Fibroblast of the aortic adventitia (primary cell): ENCODE measurements at places on chromosomes 16 and 17. TPM values are rescaled to one million over a fixed set of nuclear protein-coding genes. Genes with fewer than 3 reads are reported as not detected.

SYNGR3 gene
- 0.98 and 1.4 TPM in 2 replicates for total RNA-seq

MSI2 gene
- 12.3 and 12.6 TPM in 2 replicates for total RNA-seq

TOM1L1 gene
- 3.8 and 5.8 TPM in 2 replicates for total RNA-seq

WNK4 gene
- 0.45 and 3.5 TPM in 2 replicates for total RNA-seq
